ENCODE measurements at places on chromosomes 16 and 17. TPM values are rescaled to one million over a fixed set of nuclear protein-coding genes. Genes with fewer than 3 reads are reported as not detected.
A peak's percentile ranks its signal among the peaks of the same experiment; 100 is the strongest.

Gene KRT39
- total RNA-seq: not detected

Gene AXIN2
- total RNA-seq: 7.9 TPM

Gene SEPTIN1
- total RNA-seq: not detected

Gene MLYCD
- 3.6 TPM for total RNA-seq

Gene KRTAP4-1
- not detected for total RNA-seq

Gene ST6GALNAC2
- 3.5 TPM for total RNA-seq

Gene TBC1D3B
- 2.3 TPM for total RNA-seq

Gene ALOX12B
- total RNA-seq: not detected

Gene KRTAP16-1
- not detected for total RNA-seq

Gene ANKRD40CL
- total RNA-seq: not detected

Gene CES3
- total RNA-seq: 1.3 TPM

Gene CCL3
- total RNA-seq: not detected

Gene TBC1D26
- not detected for total RNA-seq

Gene KRTAP9-2
- not detected for total RNA-seq

- peak; percentile 65 for DNase-seq
Measured at GRCh38 chr16:57859331-57859730, 57.0 kb upstream of the KIFC3 start.

GRCh38 chr17:81902653-81903414, 796 bp downstream of the NPB start:
- no peak for DNase-seq

DNA sequence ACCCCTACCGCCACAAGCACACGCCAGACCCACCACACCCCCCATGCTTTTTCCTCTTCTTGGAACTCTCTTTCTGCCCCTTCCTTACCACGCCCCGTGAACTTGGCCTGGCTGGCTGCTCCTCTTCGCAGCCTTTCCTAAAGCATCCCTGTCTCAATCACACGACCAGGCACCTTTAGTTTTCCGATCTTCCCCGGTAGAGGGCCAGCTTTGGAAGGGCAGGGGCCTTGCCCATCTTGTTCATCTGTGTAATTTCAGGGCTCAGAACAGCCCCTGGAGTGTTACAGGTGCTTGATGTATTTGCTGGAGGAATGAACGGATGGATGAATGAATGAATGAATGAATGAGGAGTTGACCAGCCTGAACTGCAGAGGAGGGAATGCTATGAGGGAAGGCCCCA, 3.7 kb downstream of the SPPL2C start:
- no peak for DNase-seq

DNA sequence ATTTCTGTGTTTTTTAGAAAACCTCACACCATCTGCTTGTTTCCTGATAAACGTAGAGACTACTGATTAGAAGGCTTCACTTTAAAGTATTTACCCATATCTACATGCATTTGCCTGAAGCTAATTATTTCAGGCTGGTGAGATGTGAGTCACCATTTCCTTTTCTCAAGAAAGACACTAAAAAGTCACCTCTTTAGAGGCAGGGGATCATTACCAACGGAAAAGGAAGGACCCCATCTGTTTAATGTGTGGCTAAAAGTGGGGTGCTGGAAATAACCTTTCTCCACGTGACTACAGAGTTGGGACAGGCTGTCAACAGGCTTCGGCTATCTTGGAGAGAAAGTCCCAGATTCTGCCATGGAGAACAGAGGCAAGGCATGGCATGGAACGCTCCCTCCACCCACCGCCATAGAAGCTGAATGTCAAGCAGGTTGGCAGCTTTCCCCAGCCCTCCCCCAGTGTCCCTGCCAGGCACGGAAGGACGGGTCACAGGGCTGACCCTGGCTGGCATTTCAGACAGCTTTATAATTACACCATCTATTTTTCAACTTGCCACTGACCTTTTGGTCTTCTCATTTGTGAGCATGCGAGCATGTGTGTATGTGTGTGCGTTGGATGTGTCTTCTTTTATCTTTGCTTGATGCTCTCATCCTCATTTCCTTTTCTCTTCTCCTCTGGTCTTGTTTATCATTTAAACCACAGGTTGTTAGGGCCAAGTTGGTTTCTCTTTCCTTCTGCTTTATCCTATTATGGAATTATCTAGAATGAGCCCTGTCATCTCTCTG, 157.0 kb downstream of the CPPED1 start:
- peak; percentile 80 for DNase-seq

GRCh38 chr16:57208926-57209325, 22.8 kb downstream of the RSPRY1 start:
- DNase-seq: no peak

GRCh38 chr16:81185416-81185815, 53.1 kb upstream of the BCO1 start:
- DNase-seq: no peak

GRCh38 chr17:27600471-27600870, 30.5 kb upstream of the LGALS9 start:
- peak; percentile 29 for DNase-seq

GRCh38 chr16:57045694-57046381, 46.5 kb upstream of the CPNE2 start:
- peak; percentile 53 for DNase-seq

- no peak for DNase-seq
Measured at GRCh38 chr16:87080571-87081167, 236.5 kb downstream of the C16orf95 start.

DNA sequence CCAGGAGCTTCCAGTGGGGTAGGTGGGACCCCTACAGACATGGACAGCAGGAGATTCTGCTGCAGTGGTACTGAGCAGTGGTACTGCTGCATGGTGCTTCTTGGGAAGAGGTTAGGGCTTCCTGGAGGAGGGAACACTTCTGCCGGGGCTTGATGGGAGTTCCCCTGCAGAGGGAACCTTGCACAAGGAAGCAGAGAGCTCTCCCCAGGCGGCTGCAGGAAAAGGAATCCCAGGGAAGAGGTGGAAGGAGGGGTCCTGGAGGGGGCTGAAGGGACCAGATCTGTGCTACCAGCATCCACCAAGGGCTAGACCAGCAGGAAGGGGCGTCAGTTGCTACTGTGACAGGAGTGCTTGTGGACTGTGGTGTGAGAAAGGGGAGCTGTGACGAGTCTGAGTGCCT, 10.6 kb downstream of the RIPOR1 start:
- DNase-seq: no peak

DNA sequence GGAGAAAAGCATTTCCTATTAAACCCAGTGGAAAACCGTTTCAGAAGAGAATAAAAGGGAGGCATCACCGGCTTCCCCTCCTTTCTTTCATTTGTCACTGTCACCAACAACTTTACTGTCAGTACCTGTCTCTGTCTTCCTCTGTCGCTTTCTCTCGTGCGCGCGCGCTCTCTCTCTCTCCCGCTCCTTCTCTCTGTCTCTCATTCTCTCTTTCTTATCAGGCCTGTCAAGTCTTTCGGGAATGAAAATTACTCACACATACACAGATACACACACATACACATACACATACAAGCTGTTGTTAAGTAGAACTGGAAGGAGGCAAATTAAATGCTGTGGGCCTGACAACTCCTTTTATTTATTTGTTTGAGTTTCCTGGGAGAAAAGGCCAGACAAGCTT, 17.6 kb downstream of the MYOCD start:
- no peak for DNase-seq

GRCh38 chr17:31413874-31414549, 22.5 kb downstream of the RAB11FIP4 start:
- DNase-seq: peak; percentile 16

- DNase-seq: no peak
Measured at GRCh38 chr16:65884018-65884417, 482.5 kb upstream of the CDH5 start.

- no peak for DNase-seq
Measured at GRCh38 chr17:38601539-38602351, 4.0 kb downstream of the SRCIN1 start.

GRCh38 chr17:21029036-21029435, 13.8 kb downstream of the USP22 start:
- peak; percentile 81 for DNase-seq

GRCh38 chr16:47865337-47865855, 290.4 kb downstream of the ABCC12 start:
- DNase-seq: no peak

DNA sequence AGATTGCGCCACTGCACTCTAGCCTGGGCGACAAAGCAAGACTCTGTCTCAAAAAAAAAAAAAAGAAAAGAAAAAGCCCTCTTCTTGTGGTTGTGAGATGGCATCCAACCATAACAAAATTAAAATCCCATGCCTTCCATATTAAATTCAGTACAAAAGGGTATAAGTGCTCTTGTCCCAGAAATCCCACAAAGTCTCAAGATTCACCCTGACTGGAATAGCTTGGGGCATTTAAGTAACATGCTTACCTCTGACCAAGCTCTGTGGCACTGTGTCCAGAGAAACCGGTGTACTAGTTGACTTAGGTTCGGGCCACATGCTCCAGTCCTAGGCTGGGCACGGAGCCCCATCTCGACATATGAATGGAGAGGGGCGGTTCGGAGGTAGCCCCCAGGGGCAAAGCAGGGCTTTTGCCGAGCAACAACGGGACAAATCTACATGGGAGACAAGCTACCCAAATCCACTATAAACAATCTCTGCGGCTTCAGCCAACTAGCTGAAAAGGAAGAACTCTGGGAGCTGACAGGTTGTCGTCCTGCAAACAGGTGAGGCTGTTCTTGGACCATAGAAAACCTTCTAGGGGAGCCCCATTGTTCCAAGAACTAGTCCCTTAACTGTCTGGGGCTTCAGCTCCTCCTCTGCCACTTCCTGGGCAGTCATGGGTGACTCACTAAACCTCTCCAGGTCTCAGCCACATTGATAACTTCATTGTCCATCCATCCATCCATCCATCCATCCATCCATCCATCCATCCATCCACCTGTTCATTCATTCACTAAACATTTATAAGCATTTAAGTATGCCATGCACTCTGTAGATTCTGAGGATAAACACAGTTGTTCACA, 10.3 kb upstream of the IL4R start:
- no peak for DNase-seq

GRCh38 chr16:65767125-65767524, 599.4 kb upstream of the CDH5 start:
- DNase-seq: no peak

GRCh38 chr16:49127103-49127502, 154.5 kb downstream of the CBLN1 start:
- DNase-seq: no peak

GRCh38 chr16:2766430-2767139, 10.5 kb downstream of the ELOB start:
- no peak for DNase-seq

DNA sequence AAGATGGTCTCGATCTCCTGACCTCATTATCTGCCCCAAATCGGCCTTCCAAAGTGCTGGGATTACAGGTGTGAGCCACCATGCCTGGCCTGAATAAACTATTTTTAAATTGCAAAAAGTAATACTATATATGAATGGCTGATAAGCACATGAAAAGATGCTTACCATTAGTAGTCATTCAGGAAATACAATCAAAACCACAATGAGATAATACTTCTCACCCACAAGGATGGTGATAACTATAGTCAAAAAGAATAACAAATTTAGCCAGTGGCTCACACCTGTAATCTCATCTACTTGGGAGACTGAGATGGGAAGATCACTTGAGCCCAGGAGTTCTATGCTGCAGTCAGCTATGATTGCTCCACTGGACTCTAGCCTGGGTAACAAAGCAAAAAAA, 2.4 kb upstream of the TACO1 start:
- no peak for DNase-seq

GRCh38 chr17:74220946-74221818, 7.8 kb downstream of the TTYH2 start:
- DNase-seq: no peak

- DNase-seq: no peak
Measured at GRCh38 chr17:50346313-50347116, 589 bp downstream of the XYLT2 start.

GRCh38 chr17:1108478-1108764, 71.4 kb downstream of the ABR start:
- DNase-seq: no peak

GRCh38 chr17:4485676-4486646, 12.7 kb upstream of the SPNS2 start:
- no peak for DNase-seq

- no peak for DNase-seq
Measured at GRCh38 chr17:80146121-80147034, 550 bp downstream of the EIF4A3 start.

DNA sequence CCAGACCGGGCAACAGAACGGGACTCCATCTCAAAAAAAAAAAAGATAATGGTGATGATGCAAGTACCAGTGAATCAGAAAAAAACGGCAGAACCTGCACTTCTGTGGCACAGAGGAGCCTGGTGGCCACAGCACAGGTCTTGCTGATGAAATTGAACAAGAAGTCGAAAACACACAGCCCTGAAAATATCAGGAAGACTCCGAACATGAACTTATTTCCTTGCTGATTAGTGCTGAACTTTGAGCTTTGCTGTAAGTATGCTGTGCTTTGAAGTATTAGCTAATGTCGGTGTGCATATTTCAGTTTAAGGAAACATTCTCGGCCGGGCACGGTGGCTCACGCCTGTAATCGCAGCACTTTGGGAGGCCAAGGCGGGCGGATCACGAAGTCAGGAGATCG, 10.9 kb upstream of the MYO15B start:
- DNase-seq: no peak
